ENCODE measurements at places on chromosomes 6 and 20.

DNA sequence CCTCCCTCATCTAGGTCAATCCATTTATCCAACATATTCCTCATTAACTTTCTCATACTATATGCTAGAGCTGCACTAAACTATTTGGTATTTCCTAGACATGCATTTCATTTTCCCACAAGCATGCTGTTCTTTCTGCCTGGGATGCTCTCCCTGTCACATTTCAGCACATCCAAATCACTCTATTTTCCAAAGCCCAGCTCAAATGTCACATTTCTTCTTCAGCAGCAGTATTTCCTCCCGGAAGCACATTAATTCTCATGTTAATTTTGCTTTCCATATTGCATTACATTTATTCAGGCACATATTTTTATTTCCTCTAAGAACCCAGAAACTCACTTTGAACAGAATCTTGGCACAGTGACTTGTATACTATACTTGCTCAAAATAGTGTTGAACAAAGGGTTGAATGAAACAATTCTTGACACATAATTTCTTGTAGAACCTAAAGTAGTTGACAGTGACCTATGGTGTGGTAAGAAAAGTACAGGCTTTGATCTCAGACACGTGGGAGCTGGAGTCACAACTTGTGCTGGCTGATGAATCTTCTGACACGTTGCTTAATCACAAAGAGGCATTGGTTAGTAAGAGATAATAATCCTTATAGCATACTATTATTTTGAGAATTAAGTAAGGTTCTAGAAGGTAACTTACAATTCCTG lies 30.8 kb upstream of the CD2AP start:
- DNase-seq: no peak

DNA sequence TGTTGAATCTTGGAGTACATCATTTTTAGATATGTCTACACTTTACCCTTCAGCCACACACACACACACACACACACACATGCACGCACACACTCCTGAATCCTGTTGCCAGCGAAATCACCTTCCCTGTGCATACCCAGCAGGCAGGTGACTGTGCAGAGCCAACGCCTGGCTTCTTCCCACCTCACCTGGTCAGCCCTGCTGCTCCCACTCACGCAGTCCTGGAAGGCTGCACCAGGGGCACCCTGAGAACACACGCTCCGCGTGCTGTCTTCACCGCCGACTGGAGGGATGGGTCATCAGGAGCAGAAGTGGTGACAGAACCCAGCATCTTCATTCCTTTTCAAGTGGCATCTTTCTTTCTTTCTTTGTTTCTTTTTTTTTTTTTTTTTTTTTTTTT lies 94.6 kb downstream of the TBXT start:
- DNase-seq: no peak

- DNase-seq: no peak
Observed at GRCh38 chr20:62733891-62734290, 25.3 kb downstream of the NTSR1 start.

GRCh38 chr20:14422892-14423291 lies 85.5 kb upstream of the FLRT3 start:
- DNase-seq: no peak

- DNase-seq: no peak
Observed at GRCh38 chr6:52381249-52381648, 19.3 kb downstream of the PAQR8 start.

DNA sequence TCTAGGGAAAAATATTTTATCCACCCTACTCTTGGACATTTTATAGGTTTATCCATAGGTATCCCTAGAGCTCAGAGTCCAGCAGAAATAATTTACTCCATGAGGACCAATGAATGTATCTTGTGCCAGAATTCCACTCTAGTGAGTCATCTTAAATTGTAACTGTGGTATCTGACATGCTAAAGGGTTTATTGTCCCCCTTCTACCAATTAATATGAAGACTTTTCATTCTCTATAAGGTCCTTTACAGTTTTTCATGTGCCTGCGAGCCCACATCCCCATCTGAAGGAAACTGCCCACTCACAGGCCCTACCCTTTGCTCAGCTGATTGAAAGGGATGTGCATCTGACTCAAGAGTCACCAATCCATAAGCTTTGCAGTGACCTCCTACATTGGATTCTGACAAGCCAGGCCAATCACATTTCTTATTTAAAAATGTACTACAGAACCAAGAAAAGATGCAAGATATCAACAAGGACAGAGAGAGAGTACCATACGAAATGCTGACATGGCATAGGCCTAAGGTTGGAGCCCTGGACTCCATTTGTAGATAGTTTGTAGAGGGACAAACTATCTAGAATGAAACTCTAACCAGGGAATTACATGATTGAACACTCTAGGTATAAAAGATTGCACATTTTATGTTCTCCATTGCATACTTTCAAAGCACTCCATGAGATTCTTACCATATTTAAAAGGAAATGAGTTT lies 93.4 kb upstream of the DEFB112 start:
- DNase-seq: no peak

DNA sequence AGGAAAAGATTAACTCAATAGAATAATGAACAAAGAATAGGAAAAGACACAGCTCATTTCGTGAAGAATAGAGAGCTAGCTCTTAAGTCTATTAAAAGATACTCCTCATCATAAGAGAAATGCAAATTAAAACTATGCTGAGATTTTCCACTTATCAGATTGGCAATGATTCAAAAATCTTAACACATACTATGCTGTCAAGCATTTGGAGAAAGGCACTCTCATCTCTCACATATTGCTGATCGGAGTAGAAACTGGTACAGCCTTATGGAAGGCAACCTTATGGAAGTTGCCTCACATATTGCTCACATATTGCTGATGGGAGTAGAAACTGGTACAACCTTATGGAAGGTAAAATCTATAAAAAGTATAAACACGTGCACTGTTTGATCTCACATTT lies 21.4 kb upstream of the PLAGL1 start:
- no peak for DNase-seq

GRCh38 chr20:1298888-1299511 lies 29.9 kb downstream of the SDCBP2 start:
- DNase-seq: no peak

DNA sequence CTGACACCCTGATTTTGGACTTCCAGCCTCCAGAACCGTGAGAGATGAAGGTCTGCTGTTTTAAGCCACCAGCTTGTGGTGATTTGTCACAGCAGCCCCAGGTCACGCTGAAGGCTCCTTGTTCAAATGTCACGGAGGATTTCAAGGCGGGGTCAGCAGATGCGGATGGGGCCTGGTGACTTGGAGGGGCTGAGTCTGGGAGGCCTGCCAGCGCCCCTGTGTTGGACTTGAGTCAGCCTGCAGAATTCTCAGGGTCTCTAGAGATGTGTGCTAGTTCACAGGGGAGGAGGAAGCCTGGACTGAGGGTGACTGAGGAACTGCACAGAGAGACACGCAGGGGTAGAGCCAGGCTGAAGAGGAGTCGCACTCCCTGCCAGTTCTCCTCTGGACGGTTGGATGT lies 19.5 kb upstream of the TAF4 start:
- DNase-seq: no peak

DNA sequence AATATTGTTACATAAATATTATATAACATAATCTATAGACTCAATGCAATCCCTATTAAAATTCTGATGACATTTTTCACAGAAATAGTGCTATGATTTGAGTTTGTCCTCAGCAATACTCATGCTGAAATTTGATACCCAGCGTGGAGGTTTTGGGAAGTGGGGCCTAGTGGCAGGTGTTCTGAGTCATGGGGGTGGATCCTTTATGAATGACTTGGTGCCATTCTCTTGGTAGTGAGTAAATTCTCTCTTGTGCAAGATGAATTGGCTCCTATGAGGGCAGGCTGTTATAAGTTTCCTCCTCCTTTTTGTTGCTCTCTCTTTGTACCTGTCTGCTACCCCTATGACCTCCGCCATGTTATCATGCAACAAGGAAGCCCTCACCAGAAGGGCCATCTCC lies 65.8 kb downstream of the SHPRH start:
- no peak for DNase-seq

- no peak for DNase-seq
Observed at GRCh38 chr20:6007529-6008103, 46.2 kb downstream of the LRRN4 start.

DNA sequence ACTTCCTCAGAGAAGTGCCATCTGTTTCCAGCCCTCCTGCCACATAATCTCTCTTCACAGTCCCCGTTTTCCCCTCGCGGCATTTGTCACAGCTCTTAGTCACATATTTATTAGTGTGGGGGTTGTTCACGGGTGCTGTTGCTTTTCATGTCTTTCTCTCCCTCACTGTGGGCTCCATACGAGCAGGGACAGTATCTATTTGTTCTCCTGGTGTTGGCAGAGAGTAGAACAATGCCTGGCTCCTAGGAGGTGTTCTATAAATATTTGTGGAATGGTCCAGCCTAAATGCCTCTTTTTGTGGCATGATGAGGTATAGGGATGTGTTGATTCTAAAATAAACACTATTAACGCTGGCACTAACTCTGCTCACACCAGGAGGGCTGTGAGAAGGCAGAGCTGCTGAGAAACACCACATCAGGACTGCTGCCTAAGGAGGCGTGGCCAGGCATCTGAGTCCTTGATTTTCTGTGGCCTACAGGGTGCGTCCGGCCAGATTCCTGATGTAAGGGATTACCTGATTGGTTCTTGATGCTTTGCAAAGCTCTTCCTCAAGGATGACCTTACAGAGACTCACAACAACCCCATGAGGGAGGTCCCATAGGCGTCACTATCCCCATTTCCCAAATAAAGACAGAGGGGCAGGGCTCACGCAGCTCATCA lies 219.8 kb upstream of the ARID1B start:
- peak; percentile 92 for DNase-seq

DNA sequence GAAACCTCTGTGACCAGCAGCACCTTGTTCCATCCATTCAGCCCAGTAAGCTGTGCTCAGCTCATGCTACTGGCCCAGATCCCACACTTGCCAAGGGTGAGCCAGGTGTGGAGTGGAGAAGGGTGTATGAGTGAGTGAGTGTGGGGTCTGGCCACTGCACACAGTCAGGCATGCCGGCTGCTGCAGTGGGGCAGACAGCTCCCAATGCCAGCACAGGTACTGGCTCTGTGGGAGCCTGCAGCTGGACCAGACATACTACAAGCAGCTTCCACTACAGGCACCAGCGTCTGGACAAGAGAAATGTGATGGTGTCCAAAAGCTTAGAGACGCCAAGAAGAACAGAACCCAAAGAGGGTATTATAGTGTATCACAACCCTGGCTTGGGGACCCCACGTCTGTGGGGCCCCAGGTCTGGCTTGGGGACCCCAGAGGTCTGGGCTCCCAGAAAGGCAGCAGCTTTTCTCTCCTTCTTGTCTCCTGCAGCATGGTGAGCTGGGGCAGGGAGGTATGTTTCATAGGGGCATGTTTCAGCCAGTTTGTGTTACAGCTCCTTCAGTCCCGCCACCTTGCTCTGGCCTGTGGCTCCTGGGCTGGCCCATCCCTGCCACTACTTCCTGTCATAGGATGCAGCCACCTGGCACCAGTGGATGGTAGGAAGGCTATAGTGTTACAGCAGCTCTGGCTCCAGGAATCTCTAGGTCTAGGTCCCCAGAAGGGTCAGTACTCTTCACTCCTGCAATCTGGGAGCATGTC lies 152.4 kb upstream of the HSF2 start:
- DNase-seq: no peak

GRCh38 chr20:54043076-54043967 lies 27.1 kb downstream of the BCAS1 start:
- DNase-seq: no peak

GRCh38 chr20:46520976-46521579 lies 7.7 kb upstream of the ZNF334 start:
- DNase-seq: peak; percentile 49

DNA sequence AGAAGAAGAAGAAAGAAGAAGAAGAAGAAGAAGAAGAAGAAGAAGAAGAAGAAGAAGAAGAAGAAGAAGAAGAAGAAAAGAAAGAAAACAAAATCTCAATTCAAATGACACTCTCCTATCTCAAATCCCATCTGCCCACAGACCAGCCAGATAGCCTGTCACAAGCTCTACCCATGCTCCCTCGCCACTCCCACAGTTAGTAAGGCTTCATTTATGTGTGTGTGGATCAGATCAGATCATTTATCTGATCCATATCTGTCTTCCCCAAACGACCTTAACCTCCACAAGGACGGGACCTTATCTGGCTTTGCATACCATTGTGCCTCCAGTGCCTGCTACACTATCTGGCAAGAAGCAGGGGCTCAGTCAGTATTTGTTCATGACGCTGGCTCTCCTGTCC lies 81.9 kb upstream of the RREB1 start:
- no peak for DNase-seq

DNA sequence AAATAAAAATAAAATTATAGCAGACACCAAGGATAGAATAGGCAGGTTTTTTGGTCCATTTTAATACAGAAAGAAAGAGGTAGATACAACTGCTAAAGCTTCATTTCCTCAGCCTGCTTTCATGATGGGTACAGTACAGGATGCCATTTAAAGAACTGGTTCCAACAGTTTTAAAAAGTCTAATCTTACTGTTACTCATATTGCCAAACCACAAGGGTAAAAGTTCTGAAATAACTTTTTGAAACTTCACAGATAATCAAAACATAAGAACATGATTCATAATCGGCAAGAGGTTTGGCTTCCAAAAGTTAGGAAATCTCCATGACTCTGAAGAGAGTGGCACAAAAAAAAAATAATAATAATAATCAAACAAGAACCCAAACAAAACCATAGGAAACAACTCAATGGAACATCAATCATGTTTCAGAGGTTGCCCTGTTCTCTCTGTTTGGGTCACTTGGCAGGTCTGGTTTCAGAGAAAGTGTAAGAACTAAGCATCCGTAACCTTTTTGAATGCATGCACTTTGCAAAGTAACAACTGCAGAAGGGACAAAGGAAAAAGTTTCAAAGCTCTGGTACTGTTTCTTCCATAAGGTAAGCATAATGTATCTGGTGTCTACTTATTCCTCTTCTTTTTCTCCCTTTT lies 79.7 kb downstream of the SMLR1 start:
- DNase-seq: no peak
